ENCODE measurements at places on chromosomes 16 and 17.

DNA sequence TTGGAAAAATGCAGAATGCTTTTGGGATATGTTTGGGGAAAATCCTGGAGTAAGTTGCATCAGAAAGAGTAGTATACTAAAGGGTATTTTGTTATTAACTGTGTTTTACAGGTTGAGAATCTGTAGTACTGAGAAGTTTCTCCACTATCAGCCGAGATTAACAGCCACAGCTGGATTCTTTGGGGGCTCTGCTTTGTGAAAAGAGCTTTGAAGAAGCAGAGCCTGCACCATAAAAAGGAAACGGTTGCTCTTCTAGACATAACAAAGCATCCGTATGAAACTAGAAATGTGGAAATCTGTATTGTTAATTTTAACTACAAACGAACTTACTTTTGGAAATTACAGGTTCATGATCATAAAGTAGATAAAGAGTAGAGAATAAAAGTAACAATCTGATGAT, 5.3 kb downstream of the NLK start:
- no peak for DNase-seq

GRCh38 chr16:28534542-28535373, 4.0 kb downstream of the NUPR1 start:
- no peak for DNase-seq

DNA sequence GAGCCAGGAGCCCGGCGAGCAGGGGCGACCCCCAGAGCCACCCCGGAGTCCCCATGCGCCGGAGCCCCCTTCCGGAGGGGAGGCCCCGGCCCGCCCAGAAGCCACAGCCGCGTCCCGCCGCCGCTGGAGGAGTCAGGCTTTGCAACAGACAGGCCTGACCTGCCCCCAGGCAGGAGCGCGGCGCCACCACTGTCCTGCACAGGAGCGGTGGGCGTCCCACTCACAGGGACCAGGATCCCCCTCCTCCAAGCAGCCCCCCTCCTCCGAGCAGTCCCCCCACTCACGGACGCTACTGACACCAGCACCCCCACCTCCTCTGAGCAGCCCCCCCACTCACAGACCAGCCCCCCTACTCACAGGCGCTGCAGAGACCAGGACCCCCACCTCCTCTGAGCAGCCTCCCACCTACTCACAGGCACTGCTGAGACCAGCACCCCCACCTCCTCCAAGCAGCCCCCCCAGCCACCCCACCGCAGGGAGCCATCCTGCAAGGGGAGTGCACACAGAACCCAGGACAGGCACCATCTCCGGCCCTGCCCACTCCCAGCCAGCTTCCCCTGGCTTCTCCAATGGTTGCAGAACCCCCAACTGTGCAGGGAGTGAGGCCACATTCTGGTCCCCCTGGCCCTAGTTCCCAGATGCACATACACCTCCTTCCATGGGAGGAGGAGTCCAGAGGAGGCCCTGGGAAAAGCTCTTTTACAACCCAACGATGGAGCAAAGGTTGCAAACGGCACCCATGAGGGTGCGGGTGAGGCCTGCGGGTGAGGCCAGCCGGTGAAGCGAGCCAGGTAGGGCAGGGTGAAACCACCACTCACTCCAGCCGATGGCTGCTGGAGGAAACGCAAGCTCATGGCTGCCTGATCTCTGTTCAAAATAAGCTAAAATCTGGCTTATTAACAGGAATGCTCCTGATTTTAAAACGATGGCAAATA, 69.9 kb downstream of the ABR start:
- DNase-seq = no peak

DNA sequence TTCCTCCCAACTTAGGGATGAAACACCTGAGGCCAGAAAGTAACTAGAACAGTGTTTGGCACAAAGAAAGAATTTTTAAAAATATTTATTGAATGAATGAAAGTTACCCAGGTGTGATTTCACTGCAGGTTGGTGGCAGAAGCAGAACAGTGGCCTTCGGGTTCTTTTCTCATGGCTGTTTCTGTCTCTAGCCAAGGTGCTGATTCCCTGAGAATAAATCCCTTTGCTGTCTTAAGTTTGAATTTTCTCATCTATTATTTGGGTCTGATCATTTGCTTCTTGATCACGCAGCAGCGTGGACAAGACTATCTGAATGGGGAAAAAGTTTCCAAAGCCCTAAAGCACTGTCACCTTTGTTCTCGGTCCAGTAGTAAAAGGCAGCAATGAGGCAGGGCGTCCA, 73.1 kb upstream of the KIFC3 start:
- no peak for DNase-seq

DNA sequence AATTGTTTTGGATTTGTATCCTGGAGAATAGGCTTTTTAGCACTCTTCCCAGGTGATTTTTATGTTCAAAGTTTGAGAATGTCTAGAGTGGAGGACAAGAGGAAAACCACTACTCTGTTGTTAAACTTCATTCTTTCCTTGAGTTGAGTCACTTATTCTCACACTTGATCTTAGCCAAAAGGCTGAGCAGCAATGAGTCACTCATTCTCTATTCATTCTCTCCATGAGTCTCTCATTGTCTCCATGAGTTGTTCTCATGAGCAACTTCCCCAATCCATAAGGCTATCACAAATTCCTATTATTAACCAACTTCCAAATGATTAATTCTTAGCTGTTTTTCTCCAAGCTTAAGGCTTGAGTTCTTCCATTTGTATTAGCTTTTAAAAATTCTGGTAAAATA, 1393.3 kb downstream of the CDH8 start:
- no peak for DNase-seq

GRCh38 chr16:83501481-83501880, 306.3 kb upstream of the HSBP1 start:
- no peak for DNase-seq

GRCh38 chr16:49085686-49086085, 196.0 kb downstream of the CBLN1 start:
- DNase-seq = no peak

DNA sequence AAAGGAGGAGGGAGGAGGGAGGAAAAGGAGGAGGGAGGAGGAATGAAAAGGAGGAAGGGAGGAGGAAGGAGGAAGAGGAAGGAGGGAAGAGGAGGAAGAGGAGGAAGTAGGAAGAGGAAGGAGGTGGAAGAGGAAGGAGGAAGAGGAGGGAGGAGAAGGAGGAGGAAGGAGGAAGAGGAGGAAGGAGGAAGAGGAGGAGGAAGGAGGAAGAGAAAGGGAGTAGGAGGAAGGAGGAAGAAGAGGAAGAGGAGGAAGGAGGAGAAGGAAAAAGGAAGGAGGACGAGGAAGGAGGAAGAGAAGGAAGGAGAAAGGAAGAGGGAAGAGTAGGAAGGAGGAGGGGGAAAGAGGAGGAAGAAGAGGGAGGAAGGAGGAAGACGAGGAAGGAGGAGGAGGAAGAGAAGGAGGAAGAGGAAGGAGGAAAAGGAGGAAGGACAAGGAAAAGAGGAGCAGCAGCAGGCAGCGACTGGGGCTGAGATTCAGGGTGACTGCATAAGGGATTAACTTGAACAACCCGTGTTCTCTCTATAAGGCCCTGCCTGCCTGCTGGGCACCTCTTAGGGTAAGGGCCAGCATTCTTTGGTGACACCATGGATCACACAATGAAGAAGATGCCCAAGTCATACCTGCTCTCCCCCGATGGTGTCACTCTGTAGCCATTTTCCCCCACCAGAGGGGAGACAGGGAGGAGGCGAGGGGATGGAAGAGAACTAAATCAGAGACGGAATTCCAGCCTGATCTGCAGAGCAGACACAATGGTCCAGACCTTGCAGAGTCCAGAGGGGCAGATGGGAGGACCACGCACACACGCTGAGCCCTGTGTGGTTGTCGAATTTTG, 1.4 kb upstream of the IL34 start:
- DNase-seq = no peak

- DNase-seq = no peak
Observed at GRCh38 chr16:4570688-4571321, 14.7 kb downstream of the C16orf96 start.

DNA sequence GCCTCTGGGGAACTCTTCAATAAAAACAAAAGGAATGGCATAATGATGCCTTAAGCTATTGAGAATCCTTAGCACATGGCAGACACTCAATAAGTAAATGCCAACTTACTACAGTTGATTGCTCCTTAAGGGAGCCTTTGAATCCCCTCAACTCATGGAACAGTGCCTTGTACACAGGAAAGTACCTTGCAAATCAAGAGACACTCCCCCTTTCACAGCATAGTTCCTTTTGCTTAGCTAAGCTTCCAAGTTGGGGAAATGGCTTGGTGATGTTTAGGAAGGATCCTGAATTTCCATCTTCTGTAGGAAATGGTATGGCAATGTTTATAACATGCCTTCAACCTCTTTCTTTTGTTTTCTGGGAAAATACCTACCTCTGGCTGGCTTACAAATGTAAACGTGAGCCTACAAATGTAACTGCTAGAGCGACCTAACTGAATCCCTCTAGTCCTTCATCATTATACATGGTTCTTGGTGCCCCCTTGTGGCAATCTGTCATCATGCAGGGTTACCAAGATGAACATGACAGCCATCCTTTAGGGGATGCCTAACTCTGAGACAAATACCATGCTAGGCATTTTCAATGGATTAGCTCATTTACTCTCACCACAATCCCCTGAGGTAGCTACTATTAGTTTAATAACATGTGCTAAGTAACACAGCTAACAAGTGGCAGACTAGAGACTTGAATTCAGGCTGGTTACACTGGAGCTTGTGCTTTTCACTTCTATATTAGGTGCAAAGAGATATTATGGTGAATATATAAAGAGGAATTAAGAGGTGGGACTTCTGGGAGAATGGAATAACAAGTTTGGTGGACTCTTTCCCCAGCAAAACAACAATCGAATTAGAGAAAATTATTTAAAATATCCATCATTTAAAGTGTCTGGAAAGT, 65.0 kb downstream of the MMD start:
- peak; percentile 30 for DNase-seq

DNA sequence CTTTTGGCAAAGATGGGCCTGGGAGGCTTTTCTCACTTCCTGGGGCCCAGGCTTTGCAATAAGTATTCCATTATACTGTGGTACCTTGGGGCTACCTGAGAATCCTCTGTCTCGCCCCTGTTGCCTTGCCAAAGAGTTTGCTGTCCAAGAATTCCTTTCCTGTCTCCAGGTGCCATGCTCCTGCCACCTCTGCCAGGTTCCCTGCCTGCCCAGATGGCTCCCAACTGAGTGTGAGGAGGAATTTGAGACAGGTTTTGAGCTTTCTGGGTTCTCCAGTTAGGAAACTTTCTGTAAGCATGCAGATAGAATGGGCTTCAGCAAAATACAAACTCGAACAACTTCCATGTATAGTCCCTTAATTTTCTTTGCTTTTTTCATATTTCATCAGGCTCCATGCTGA, 5.8 kb downstream of the MAPT start:
- DNase-seq = no peak

- no peak for DNase-seq
Observed at GRCh38 chr17:49820773-49821172, 27.1 kb downstream of the TAC4 start.

DNA sequence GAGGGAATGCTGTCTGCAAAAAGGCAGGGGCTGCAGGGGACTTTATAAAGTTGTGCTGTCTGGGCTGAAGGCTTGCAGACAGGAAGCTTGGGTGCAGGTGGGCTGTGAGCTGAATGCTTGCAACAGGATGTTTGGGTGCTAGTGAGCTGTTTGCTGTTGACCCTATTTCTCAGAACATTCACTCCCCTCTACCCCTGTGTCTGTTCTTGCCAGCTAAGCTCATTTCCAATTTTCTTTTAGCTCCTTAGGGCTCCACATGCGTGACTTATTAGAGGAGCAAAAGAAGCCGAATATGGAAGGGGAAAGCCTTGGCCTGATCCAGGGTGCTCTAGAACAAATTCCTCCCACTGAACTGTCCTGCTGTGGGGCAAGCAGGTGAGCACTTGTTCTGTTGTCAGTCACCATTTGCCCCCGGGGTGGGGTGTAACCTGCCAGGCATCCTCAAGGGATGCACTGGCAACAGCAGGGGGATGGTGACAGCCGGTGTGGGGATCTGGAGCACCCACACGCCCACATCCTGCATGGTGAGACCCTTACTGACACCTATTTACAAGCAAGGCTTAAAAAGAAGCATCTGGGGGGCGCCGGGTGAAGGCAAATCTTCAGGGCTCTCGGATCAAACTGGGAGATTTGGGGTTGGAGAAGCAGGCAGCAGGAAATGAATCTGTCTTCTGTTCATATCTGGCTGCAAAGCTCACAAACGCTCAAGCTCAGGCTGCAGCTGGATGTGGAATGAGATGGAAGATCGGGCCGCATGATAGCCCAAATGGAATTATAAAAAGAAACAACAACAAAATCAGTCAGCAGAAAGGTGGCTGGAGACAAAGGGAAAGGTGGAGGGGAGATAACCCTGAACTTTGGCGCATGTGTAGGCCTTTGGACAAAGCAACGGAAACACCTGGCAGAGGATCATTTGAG, 21.1 kb upstream of the NUP93 start:
- no peak for DNase-seq

- no peak for DNase-seq
Observed at GRCh38 chr17:79082311-79083190, 7.9 kb downstream of the ENGASE start.

DNA sequence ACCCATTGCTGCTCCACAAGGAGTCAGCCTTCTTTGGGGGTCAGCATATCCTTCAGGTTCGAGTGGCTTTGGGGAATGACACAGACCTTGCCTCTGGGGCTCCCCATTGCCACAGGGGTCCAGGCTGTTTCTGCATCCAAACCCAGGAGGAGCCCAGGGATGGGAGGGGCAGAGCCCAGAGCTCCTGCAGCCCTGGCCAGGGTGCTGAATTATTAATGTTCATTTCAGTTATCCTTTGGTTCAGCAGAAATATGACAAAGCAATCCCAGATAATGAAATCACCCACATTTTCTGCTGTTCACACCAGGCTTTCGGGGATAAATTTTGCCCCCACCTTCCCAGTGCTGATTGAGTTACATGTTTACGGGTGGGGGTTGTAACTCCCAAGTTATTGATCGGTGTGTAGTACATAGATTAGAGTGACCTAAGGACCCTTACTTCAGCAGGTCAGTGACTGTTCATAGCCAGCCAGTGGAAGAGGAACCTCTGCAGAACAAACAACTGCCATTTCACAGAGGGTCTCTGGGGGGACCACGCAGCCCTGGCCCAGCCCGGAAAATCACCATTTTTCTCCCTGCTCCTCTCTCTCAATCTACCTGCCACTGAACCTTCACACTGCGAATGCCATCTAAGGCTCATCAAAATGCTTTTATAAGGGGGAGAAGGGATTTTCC, 240.3 kb upstream of the N4BP1 start:
- DNase-seq = no peak

GRCh38 chr16:23837553-23838308, 1.9 kb downstream of the PRKCB start:
- DNase-seq = no peak

DNA sequence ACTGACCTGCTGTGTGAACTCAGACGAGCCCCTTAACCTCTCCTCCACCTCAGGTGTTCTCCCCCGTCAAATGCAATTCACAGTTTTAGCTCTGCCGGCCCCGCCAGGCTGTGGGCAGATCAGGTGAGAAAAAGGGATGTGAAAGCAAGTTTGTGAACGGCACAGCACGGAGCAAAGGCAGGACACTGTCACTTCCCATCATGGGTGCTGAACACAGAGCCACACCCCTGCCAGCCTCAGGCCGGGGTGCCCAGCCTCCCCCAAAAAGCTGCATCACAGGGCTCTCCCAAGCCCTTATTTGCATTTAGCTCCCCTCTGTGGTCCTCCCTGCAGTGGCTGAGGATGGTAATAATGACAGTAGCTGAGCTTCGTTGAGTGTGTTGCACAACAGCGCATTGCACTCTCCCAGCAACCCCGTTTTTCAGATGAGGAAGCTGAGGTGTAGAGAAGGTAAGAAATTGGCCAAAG, 88.8 kb upstream of the TNRC6C start:
- DNase-seq = no peak
